ENCODE measurements at places on chromosomes 16 and 17.
A peak's percentile ranks its signal among the peaks of the same experiment; 100 is the strongest.

DNA sequence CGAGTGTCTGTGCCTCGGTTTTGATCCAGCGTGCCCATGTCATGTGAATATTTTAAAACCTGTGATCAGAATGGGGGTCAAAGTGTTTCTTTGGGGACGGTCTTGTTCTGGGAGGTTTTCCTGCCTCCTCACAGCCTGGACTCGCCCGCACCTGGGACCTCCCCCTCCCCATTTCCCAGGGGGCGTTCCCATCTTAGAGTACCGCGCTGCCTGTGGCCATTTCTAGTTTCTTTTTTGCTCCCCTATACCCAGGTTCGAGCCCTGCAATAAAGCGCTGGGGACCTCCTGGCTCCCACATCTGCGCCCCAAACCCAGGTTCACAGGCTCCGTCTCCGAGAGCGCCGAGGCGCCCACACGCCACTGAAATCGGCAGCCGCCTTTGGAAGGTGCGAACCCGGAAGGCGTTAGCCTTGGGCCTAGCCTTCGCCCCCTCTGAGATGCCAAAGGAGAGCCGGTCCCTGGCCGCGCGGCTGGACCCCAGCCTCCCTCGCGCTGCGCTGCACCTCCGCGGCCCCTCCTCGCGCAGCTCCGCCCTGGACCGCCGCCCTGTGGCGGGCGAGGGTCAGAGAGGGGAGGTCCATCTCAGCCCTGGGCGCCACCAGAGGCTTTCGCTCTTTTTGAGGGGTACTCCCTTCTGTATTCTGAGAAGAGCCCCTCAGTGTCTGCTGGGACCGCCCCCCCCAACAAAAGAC lies 1.7 kb downstream of the KCNJ12 start:
- no peak for DNase-seq

DNA sequence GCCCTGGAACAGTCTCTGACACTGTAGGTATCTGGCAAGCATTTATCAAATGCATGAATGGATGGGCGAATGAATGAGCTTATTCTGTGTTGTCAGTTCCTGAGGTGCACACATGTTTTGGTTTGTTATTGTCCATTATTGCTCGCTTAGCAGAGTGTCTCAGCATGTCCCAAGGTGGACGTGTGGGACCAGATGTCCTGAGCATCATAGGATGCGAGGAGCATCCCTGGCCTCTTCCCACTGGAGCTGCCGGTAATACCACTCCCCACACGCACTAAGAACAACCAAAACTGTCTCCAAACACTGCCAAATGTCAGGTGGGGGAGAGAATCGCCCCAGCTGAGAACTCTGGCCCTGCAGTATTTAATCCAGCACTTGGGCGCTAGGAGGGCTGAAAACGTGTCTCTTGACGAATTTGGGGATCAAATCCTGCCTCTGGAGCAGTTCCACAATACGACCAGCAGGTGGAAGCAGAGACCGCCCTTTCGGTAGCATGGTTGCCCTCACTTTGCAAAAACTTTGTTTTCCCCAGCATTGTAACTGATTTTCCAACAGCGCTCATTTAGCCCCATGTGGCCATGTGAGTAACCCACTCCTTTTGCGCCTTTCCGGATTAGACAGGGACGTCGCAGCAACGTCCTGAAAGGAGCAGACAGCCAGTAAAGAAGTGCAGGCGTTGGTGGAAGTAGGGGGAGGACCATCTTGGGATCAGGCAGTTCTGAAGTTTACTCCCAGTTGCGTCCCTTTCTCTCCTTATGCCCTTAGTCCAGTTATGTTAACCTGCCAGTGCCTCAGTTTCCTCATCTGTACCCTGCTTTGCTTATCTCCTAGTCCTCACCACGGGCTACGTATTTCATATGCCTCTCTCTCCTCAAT lies 22.7 kb downstream of the TMEM114 start:
- peak; percentile 94 for DNase-seq

- DNase-seq: no peak
These were observed 608.5 kb downstream of the KCNJ18 start for GRCh38 chr17:22300731-22301352.

GRCh38 chr16:4749700-4750257 lies 15.4 kb downstream of the DNAAF8 start:
- no peak for DNase-seq

- no peak for DNase-seq
These were observed 452 bp upstream of the E2F4 start for GRCh38 chr16:67191411-67191994.

GRCh38 chr16:11685844-11686618 lies 17.8 kb downstream of the SNN start:
- DNase-seq: no peak

DNA sequence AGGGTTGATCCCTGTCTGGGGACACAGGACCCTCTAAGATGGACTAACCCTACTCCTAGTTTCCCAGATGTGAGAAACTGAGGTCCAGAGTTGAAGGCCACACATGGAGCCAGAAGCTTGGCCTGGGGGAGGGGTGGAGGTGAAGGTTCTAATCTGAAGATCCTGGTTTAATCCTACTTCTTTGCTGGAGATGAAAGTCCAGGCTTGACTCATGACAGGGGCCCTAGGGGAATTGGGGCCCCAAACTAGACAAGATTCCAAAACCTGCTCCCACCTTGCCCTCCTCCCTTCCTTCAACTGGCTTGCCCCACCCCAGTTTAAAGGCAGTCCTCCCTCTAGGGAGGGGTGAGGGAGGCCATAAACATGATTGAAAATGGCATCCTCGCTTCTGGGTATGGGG lies 21.6 kb downstream of the IGF2BP1 start:
- no peak for DNase-seq

DNA sequence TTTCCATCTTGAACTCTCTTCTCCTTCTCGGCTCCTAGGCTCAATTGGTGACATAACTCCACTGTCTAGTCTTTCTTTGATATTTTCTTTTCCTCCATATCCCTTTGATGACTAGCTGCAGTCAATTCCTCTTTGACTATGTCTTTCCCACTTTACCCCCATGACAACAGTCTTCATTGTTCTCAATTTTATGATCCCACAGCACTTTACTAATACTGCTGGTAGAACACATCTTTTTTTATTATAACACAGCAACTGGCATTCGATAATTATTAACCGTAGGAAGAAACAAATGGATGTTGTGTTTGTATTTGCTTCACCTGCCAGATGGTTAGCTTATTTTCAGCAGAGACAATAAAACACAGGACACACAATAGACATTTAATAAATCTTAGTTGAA lies 1.3 kb downstream of the KRTAP3-3 start:
- no peak for DNase-seq

- no peak for DNase-seq
These were observed 45.0 kb downstream of the VMP1 start for GRCh38 chr17:59752446-59752845.

- no peak for DNase-seq
These were observed 3.5 kb downstream of the GRB2 start for GRCh38 chr17:75402026-75402425.

DNA sequence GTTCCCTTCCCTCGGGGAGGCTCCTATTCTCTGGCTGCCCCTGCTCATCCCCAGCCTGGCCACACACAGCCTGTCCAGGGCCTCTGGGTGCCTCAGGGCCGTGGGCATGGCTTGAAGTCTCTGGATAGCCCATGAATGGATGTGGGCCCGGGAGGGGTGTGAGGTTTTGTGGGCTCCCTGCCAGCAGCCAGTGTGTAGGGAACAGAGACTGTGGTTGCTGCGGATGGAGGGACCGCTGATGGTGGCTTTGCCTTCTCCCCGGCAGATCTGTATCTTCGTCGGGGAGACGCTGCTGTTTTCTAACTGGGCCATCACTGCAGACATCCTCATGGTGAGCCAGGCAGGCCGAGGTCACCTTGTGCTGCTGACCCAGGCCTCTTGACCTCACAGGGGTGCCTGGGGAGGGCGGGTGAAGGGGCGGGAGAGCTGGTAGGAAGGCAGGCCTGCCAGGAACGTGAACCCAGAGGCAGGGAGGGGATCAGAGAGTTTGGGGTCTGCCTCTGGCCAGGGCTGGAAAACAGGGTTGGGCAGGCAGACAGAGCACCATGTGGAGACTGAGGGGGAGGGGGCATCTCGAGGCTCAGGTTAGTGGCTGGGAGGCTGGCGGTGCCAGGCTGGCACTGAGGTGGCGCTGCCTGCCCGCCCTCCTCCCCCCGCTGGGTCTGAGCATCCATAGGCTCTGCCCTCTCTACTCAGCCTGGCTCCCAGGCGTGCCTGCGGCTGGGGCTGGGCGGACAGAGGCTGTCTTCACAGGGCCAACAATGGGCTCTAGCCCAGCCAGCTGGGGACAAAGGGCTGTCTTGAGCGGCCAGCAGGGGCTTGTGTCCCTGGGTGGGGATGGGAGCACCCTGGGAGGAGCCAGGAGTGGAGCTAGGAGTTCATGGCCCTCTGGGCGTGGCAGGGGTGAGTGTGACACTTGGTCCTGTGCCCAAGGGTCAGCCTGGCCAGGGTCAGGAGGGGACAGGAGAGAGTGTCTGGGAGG lies 21.4 kb downstream of the MYBBP1A start:
- no peak for DNase-seq

- DNase-seq: no peak
These were observed 904 bp downstream of the MAP2K3 start for GRCh38 chr17:21285164-21286065.

- DNase-seq: no peak
These were observed 3.3 kb upstream of the NOTUM start for GRCh38 chr17:81964081-81964849.

DNA sequence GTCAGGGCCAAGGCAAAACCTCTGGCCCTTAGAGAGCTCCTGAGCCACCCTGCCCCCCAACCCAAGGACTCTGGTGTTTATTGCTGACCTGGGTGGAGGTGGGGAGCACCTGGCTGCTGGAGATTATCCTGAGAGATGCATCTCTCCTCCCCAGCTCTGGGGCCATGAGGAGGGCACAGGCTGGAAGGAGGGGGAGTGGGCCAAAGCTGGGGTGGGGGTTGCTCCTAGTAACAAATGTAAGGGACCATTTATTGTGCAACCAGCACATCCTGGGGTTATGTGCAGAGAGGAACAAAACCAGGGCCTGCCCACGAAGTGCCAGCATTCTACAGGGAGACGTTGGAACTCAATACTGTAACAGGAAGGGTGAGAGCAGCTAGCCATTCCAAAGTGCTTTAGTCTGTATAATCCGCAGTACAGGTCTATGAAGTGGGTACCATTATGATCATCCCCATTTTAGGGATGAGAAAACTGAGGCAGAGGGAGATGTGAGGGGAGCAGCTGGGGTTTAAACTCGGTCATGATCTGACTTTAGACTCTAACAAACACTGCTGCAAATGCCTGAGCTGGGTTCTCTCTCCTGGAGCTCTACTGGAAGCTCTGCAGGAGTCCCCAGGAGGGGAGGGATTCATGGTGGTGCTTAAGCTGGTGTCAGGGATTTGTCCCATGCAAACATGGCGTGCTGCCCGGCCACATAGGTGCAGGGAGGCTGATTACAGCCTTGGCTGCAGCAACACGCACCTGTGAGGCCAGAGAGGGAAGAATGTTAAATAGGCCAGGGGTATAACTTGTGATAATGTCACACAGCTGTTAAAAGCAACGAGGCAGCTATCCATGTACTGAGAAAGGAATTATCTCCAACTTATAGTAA lies 1.4 kb upstream of the RHBDF2 start:
- no peak for DNase-seq

GRCh38 chr17:2259769-2260536 lies 43.6 kb downstream of the SMG6 start:
- no peak for DNase-seq

GRCh38 chr17:21360048-21360447 lies 16.1 kb upstream of the KCNJ12 start:
- DNase-seq: no peak

DNA sequence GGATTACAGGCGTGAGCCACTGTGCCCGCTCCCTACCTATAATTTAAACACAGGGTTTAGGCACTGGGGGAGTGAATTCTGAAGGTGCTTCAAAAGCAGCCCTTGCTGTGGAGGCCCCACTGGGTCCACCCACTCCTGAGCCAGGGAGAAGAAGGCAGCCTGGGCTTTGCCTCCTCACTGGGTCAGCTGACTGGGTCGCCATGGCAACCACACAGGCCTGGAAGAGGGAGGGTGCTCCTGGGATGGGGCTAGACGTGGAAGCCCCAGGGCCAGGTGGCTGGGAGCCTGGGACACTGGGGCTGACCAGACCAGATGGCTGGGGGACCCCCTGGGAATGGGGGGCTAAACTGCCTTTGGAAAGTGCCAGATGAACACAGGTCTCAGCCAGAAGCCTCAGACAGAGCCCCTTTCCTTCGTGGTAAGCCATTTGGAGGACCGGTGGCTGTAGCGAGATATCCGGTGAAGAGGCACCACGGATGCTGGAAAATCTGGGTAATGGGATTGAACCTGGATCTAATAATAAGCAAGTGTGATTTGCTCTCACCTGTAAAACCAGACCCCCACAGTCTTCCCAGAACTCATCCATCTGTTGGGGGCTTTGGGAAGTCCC lies 32.9 kb downstream of the TRARG1 start:
- no peak for DNase-seq

DNA sequence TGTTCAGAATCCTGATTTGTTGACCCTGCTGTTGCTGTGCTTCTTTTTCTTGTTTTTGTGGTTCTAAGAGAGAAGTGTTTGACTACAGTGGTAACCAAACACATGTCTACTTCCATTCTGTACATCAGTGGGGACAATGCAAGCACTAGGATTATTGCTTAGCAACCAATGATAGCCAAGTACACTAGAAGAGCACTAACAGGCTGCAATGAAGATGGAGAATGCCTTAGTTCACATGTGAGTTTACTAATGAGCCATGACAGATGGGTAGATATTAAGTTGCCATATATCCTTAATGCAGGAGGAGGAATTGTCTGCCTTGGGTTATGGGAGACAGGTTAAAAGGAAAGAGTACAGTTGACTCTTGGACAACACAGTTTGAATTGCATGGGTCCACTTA lies 8.3 kb downstream of the EFCAB5 start:
- DNase-seq: no peak

GRCh38 chr17:31967648-31968047 lies 30.8 kb downstream of the SUZ12 start:
- no peak for DNase-seq

DNA sequence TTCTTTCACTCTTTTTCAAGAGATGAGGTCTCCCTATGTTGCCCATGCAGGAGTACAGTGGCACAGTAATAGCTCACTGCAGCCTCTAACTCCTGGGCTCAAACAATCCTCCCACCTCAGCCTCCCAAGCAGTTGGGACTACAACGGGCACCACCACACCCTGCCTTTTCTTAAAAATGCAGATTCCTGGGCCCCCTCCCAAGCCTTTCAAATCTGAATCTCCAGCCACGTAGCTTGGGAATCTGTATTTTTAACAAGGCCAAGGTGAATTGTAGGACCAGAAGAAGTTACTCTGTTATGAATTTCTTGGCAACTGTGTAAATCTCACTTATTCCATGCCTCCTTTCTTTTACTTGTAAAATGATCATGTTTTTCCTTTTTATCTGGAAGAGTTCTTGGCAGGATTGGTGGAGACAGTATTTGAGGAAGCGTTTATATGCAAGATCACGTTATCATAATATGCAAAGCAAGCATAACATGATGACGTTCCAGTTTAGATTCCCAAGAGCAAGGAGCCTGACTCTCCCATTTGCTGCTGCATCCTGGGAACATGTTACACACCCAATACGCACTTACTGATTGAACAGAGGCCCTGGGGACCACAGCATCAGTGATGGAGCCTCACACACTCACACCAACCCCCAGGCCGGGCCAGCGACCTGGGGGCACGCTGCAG lies 44.5 kb downstream of the LITAF start:
- DNase-seq: no peak

All from HCT116 (cell line).